T-cell (primary cell): ENCODE measurements at places on chromosomes 2 and 18.

- DNase-seq = no peak
Observed at GRCh38 chr2:21404137-21404536, 280.4 kb downstream of the TDRD15 start.

GRCh38 chr2:159891267-159891588 is 93.2 kb upstream of the CD302 start:
- no peak for DNase-seq

DNA sequence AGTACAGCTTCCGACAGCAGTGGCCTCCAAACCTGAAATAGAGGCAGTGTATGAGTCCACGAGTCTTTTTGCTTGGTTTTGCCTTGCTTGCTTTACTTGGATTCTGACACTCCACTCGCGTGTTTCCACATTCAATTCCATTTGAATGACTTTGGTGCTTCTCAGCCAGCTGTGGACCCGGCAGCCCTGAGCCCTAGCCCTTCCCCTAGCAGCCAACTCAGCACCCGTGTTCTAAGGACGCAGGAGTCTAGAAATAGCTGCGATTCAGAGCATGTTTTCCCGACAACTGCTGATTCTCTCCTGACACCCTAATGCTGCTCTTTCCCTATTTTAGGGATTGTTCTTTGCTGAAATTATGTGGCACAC is 20.6 kb downstream of the LRRFIP1 start:
- DNase-seq = no peak

DNA sequence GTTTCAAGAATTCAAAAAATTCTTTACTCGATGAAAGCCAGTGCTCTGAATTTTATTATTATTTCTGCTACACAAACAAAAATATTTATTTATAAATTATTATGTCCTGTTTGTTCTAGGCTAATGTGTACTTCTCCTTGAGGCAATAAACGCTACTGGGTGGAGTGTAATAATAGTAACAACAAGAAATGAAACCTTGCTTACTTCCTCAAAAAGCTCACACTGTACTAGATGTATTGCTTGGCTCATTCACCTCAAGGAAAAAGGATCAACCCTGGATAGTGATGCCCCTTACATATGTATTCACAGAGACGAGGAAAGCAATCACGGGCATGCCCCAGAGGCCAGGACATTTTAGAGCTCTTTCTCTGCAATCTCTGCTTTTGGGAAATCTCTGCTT is 685.6 kb upstream of the NXPH2 start:
- DNase-seq = no peak

- no peak for DNase-seq
Observed at GRCh38 chr2:11465110-11465484, 864 bp downstream of the E2F6 start.
